Stimulated activated CD8-positive, alpha-beta memory T cell treated with anti-CD3 and anti-CD28 coated beads, Interleukin-4, amount 100 ng/mL, for 48 hours (primary cell): ENCODE measurements at places on chromosomes 6 and 20.

DNA sequence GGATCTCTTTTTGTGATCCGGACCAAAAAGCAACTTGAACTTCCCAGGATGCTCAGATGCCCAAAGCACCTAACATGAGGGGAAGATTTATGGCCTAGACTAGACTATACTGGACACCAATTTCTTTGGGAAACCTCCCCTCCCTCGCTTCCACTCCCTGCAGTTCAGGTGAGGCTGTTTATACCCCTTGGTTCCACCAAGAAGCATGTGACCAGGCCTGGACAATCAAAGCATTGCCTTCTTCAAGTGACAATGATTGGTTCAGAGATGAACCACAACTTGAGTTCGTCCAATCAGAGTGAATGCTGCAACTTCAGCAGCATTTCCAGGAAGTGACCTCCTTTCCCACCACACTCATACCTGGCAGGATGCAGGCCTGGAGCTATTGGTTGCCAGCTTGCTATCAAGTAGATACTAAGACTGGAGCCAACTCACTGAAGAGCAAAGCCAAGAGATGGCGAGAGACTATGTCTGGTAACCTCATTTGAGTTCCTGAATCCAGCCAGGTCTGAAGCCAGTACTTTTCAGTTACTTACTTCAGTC, 45.6 kb upstream of the SLC9A8 start:
- no peak for DNase-seq

GRCh38 chr20:33843050-33843449, 31.9 kb downstream of the CHMP4B start:
- DNase-seq: no peak

- no peak for DNase-seq
These were observed 27.7 kb upstream of the KCNG1 start for GRCh38 chr20:51050531-51051075.

- no peak for DNase-seq
These were observed 390.2 kb downstream of the LAMA2 start for GRCh38 chr6:129273161-129273560.

GRCh38 chr6:82088978-82089771, 158.4 kb downstream of the IBTK start:
- DNase-seq: no peak

DNA sequence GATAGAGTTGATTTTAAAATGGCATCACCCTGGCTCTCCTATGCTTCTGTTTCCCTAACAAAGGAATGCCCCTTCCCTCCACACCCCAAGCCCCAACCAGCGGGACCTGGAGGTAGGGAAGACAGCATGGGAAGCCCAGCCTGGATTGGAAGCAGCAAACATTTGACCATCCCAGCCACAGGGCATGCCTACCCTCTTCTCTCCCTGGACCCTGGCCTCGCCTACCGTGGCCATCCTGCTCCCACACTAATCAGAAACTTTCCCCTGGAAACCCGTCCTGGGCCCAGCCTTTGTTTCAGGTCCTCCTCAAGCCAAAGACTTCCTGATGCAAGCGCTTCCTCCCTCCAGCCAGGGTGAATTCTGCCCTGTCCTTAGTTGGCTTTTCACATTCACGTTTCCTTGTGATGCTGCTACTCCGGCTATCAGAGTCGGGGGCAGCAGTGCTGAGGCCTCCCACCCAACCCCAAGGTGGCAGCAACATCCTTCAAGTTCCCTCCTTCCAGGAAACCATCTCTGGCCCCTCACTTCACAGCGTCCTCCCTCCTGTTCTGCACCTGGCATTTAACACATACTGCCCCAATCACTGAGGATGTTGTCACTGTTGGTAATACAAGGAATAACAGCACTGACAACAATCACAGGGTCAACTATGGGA, 18.2 kb upstream of the ANGPT4 start:
- no peak for DNase-seq
